ENCODE measurements at places on chromosomes 13 and 19. TPM values are rescaled to one million over a fixed set of nuclear protein-coding genes. Genes with fewer than 3 reads are reported as not detected.

Gene GFY
- not detected for total RNA-seq

Gene LRRC4B
- total RNA-seq: not detected

Gene NLRP4
- not detected for total RNA-seq

Gene CGB3
- not detected for total RNA-seq

Gene PROZ
- not detected for total RNA-seq

Gene FCER2
- not detected for total RNA-seq

Gene RGCC
- total RNA-seq: 0.51 TPM

Gene LILRB2
- not detected for total RNA-seq

Gene TMIGD2
- total RNA-seq: not detected

Gene SERTAD1
- total RNA-seq: 14.3 TPM

Gene MIER2
- 27.8 TPM for total RNA-seq

Gene PLK5
- total RNA-seq: not detected
